ENCODE measurements at places on chromosomes 4 and X.

GRCh38 chrX:18985186-18985435, 1.2 kb upstream of the PHKA2 start:
- DNase-seq, result no peak

- no peak for DNase-seq
Measured at GRCh38 chr4:68119921-68120320, 9.7 kb downstream of the TMPRSS11F start.

- DNase-seq, result no peak
Measured at GRCh38 chr4:164701665-164702064, 52.3 kb upstream of the SMIM31 start.

GRCh38 chrX:26651755-26652154, 435.8 kb downstream of the MAGEB5 start:
- DNase-seq, result no peak

- DNase-seq, result no peak
Measured at GRCh38 chr4:5611750-5612149, 96.6 kb downstream of the EVC2 start.

- no peak for DNase-seq
Measured at GRCh38 chrX:150602743-150603142, 34.3 kb downstream of the MTM1 start.

GRCh38 chr4:141350122-141350905, 129.6 kb downstream of the ZNF330 start:
- no peak for DNase-seq

GRCh38 chr4:40330536-40330935, 4.6 kb upstream of the CHRNA9 start:
- no peak for DNase-seq

DNA sequence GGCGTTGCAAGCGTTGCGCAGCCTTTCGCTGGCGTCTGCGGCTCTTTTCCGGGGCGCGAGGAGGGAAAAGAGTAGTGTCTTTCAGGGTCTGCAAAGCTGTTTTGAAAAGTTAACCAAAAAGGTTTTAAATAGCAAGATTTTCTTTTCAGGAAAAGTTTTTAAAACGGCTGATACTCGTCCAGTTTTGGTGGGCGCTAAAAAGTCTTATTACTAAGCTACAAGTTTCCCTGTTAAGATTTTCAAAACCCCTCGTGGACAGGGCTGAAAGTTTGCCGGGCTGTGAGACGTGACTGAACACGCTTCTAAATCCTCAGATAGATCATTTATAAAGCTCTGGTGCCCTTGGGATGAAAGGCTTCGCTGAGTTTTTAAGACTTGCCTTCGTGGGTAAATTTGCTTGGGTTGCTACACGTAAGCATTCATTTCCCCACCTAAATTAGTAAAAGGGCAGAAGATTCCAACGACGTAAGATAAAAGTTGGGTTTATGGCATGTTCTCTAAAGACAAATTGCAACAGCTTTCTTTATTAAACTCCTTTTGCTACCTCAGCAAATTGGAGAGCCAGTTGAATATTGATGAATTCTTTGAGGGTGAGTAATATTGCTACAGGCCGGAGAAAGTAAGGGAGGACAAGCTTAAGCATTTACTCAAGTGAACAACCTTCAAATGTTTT, 91.5 kb downstream of the HPRT1 start:
- DNase-seq, result no peak

Measured in stimulated activated CD4-positive, alpha-beta T cell treated with anti-CD3 and anti-CD28 coated beads, Interleukin-2, amount 100 ng/mL, for 24 hours (primary cell).